ENCODE measurements at places on chromosomes 2 and 18. TPM values are rescaled to one million over a fixed set of nuclear protein-coding genes. Genes with fewer than 3 reads are reported as not detected.

- no peaks in the 10 kb centered on the region for H3K27me3 ChIP-seq
- no peak overlapping the region for H3K27ac ChIP-seq
- no peak for DNase-seq
- peaks cover 36% of the 10 kb centered on the region for H3K4me1 ChIP-seq
These were observed 189.2 kb downstream of the FAM210A start for GRCh38 chr18:13537022-13537780.

PXDN gene
- not detected for total RNA-seq

DNA sequence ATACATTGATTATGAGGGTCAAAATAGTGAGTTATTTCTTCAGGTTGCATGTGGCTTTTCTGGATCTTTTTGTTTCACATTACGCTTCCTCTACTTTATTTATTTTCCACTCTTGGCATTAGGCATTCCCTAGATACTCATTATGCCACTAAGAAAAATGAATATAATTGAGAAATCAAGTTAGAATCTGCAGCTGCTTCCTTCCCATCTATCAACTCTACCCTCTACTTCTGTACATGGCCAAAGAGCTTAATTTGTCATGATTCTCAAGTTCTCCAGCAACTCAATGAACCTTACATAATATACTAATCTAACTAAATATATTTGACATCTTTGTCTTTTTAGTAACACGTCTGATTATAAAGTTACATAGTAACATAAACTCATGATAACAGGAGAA is 598.1 kb upstream of the LRRTM4 start:
- H3K4me3 ChIP-seq: no peak overlapping the region
- no peak for DNase-seq
- no peaks in the 10 kb centered on the region for H3K4me1 ChIP-seq
- H3K27me3 ChIP-seq: no peaks in the 10 kb centered on the region
- H3K27ac ChIP-seq: no peak overlapping the region
- H3K36me3 ChIP-seq: no peaks in the 10 kb centered on the region

OTOF gene
- total RNA-seq: not detected

DNA sequence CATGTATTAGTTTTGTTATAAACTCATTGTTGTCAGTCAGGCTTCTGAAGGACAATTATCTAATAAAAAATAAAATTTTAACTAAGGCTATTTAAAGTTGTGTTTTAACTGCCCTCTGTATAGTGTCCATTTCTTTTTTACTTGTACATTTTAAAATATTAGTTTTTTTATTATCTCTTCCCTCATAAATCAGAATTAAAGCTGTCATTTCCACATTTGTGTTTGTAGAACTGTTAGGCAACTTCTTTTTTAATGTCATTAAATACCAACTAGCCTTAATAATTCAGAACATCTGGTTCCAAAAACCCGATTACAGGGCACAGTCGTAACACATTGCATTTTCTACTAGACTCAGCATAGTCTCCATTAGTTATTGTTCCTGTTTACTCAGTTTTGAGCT is 1749.0 kb upstream of the CELF4 start:
- H3K4me1 ChIP-seq: no peaks in the 10 kb centered on the region
- no peak overlapping the region for H3K4me3 ChIP-seq
- H3K27me3 ChIP-seq: no peaks in the 10 kb centered on the region
- H3K27ac ChIP-seq: no peak overlapping the region

DNA sequence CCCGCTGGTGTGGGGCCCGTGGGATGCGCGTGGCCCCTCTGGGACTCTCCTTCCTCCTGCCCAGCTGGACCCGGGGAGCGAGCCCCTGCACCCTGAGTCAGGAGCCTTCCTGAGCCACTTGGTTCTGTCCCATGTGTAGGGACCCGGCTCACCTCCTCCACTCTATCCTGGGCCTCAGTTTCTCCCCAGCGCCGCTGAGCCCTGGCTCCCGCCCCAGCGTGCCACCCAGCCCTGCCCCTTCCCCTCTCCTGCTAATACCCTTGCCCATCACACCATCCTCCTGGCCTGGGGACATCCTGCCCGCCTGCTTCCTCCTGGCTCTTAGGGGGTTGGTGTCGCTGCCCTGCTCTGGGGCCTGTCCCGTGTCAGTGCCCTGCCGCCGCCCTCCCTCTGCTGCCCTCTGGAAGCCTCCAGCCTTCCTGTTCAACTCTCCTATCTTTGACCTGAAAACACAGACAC is 24.8 kb downstream of the GPC1 start:
- no peaks in the 10 kb centered on the region for H3K36me3 ChIP-seq
- no peak for DNase-seq
- no peak overlapping the region for H3K27ac ChIP-seq
- H3K27me3 ChIP-seq: no peaks in the 10 kb centered on the region

- H3K27me3 ChIP-seq: no peaks in the 10 kb centered on the region
- DNase-seq: no peak
- no peaks in the 10 kb centered on the region for H3K4me1 ChIP-seq
- no peaks in the 10 kb centered on the region for H3K36me3 ChIP-seq
- H3K27ac ChIP-seq: no peak overlapping the region
These were observed 26.0 kb downstream of the ABCB11 start for GRCh38 chr2:169005080-169005598.

POLE4 gene
- 55.3 TPM for total RNA-seq

DNA sequence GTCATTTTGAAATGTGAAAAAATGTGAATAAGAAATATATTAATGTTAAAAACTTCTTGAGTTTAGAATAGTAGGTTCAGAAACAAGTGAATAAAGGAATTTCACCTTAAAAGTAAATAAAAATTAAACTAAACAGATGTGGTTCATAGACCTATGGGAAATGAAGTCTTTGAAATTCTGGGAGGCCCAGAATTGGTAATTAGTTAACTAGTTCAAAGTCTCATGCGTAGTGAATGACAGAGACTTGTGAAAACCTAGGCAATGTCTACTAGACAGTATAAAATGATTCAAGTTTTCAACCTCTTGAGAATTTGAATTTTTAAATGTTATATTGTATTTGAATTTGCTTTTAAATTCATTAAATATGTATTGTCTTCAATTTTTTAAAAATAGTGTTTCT is 32.6 kb upstream of the AAK1 start:
- H3K4me3 ChIP-seq: no peak overlapping the region
- H3K27me3 ChIP-seq: no peaks in the 10 kb centered on the region
- no peak for DNase-seq
- H3K27ac ChIP-seq: no peak overlapping the region
- H3K36me3 ChIP-seq: no peaks in the 10 kb centered on the region
- H3K4me1 ChIP-seq: no peaks in the 10 kb centered on the region

DNA sequence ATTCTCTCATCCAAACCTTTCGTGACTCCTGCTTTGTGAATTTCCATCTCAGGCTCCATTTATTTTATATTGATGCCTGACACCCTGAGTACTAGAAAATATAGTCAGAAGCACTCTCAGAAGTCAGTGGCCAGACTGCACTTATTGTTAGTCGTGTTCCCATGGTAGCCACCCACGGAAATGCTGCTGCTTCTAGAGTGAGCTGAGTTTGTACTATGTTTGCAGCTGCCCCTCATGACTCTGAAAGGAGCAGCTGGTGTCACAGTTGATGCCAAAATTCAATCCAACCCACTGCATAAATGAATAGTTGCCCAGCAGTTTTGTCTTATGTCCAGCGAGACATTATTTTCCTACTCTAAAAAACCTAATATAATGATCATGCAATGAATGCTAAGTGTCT is 265.2 kb upstream of the SPHKAP start:
- no peak for DNase-seq
- H3K4me3 ChIP-seq: no peak overlapping the region
- H3K27ac ChIP-seq: no peak overlapping the region
- H3K27me3 ChIP-seq: no peaks in the 10 kb centered on the region
- H3K36me3 ChIP-seq: no peaks in the 10 kb centered on the region

RGPD5 gene
- total RNA-seq: 147 TPM

KCNE4 gene
- total RNA-seq: not detected

DNA sequence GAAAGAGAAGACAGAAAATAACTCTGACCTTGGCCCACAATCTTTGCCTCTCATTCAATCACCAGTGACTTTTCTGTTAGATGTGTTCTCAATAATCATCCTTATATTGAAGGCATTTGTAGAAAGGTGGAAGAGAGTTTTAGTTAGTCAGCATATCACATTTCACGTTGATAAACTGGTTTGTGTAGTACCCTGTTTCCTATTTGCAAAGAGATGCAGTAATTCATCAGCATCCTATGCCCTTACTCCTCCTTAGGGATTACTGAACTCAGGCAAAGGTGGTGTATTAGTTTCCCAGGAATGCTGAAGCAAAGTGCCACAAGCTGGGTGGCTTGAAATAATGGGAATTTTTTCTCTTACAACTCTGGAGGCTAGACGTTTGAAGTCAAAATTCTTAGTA is 145.0 kb downstream of the SPP2 start:
- no peaks in the 10 kb centered on the region for H3K4me1 ChIP-seq
- H3K27me3 ChIP-seq: no peaks in the 10 kb centered on the region
- H3K27ac ChIP-seq: no peak overlapping the region
- no peak for DNase-seq
- no peaks in the 10 kb centered on the region for H3K36me3 ChIP-seq

- H3K4me1 ChIP-seq: peaks cover 2% of the 10 kb centered on the region
- H3K4me3 ChIP-seq: no peak overlapping the region
- no peaks in the 10 kb centered on the region for H3K36me3 ChIP-seq
These were observed 177.3 kb downstream of the AGAP1 start for GRCh38 chr2:235670974-235671787.

B3GNT7 gene
- total RNA-seq: 1.5 TPM

DNA sequence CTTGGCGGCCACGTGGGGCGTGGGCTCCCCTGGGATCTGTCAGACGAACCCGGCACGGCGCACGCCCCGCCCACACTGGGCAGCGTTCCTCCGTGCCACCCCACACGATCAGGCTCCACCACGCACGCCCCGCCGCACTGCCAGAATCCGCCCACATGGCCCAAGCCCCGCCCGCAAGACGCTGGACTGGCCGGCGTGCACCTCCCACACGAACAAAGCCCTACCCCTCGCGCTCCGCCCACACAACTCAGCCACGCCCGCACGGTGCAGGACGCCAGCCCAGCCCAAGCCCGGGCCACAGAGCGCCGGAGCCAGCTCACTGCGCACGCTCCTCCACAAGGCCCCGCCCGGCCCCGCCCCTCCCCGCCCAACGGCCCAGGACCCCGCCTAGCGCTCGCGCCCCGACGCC is 555 bp downstream of the TMEM18 start:
- H3K27ac ChIP-seq: peak overlapping the region; percentile 67
- peaks cover 34% of the 10 kb centered on the region for H3K36me3 ChIP-seq
- H3K27me3 ChIP-seq: no peaks in the 10 kb centered on the region

DSC3 gene
- not detected for total RNA-seq

- H3K27me3 ChIP-seq: no peaks in the 10 kb centered on the region
- no peak overlapping the region for H3K27ac ChIP-seq
These were observed 686 bp upstream of the RGPD8 start for GRCh38 chr2:112433932-112434730.

CCDC150 gene
- total RNA-seq: 1.0 TPM

- H3K27me3 ChIP-seq: no peaks in the 10 kb centered on the region
- no peak for DNase-seq
- no peak overlapping the region for H3K4me3 ChIP-seq
- no peaks in the 10 kb centered on the region for H3K36me3 ChIP-seq
These were observed 728.6 kb downstream of the SLC4A3 start for GRCh38 chr2:220356076-220356475.

DNA sequence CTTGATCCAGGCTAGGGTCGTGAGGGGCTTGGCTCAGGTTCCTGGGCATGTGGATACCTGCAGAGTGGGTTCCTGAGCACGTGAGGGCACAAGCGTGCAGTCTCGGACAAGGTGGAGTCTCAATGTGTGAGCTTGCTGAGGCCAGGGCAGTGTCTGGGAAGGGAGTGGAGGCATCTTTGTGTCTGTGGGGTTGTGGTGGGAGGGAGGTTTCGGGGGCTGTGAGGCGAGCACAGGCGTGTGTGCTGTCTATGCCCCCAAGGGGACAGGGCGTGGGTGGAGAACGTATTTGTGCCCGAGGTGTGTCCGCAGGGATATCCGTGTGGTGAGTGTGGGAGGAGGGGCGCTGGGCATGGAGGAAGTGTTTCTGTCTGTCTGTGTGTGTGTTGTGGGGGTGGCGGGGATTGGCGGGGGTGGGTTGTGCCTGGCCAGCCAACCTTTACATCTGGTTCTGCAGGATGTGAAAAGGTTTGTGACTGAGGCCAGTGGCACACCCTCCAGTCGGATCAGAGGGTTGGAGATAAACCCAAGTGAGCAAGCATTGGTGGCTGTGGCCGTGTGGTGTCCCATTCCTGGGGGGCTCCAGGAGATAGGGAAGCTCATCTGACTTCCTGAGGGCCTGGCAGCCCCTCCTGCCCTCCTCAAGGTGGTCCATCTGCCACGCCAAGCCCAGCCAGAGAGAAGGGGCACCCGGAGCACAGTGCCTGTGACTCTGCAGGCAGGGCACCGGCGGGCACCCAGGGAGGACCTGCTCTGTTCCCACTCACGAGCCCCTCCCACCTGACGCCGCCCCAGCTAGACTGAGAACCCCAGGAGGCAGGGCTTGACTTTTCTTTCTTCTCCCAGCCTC is 57.1 kb downstream of the ZFP36L2 start:
- peak overlapping the region; percentile 99 for H3K27ac ChIP-seq
- H3K4me3 ChIP-seq: peak overlapping the region; percentile 22
- no peaks in the 10 kb centered on the region for H3K36me3 ChIP-seq
- no peaks in the 10 kb centered on the region for H3K27me3 ChIP-seq

Data from naive thymus-derived CD4-positive, alpha-beta T cell (primary cell).